Bronchus fibroblast of lung (primary cell): ENCODE measurements at places on chromosomes 6 and 20. TPM values are rescaled to one million over a fixed set of nuclear protein-coding genes. Genes with fewer than 3 reads are reported as not detected.

HTR1E gene
- not detected in 2 replicates for total RNA-seq

IMPG1 gene
- 0.30 TPM in 1 of 2 replicates, not detected in the other for total RNA-seq

TCP11 gene
- total RNA-seq, result 0.15 and 0.50 TPM in 2 replicates

MRAP2 gene
- 0.15 TPM in 1 of 2 replicates, not detected in the other for total RNA-seq

SOX18 gene
- total RNA-seq, result 0.17 TPM in 1 of 2 replicates, not detected in the other

PPP1R16B gene
- not detected in 2 replicates for total RNA-seq

HLA-DOA gene
- not detected in 2 replicates for total RNA-seq

TRIM10 gene
- total RNA-seq, result not detected in 2 replicates

ID1 gene
- total RNA-seq, result 370 and 375 TPM in 2 replicates

FGD2 gene
- not detected in 2 replicates for total RNA-seq

SRMS gene
- not detected in 2 replicates for total RNA-seq
